ENCODE measurements at places on chromosomes 16 and 17.

DNA sequence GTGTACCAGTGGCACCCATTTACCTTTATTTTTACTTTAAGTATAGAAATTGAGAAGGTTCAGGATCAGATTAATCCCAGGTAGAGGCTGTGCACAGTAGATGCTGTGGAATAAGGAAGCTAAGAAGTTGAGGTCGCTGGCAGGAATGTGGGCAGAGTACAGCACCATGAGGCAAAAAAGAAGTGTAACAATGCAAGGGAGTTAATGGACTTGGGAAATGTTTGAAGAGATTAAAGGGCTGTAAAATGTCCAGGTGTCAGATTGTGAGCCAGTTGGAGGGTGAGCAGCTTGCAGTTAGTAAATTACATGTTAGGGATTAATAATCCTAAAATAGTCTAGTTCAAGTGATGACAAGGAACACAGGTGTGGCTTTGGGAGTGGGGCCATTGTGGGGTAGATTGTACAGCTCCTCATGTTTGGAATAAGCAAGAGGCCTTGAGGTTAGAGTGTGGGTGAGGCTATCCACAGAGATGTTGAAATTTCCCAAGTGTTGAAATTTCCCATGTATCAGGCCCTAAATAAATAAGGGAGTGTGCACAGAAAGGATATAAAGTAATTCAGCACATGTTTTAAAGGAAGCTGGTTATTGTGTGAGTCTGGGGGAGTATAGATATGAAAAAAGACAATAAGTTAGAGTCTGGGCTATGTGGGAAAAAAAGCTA is 21.5 kb downstream of the TAT start:
- no peak for DNase-seq

DNA sequence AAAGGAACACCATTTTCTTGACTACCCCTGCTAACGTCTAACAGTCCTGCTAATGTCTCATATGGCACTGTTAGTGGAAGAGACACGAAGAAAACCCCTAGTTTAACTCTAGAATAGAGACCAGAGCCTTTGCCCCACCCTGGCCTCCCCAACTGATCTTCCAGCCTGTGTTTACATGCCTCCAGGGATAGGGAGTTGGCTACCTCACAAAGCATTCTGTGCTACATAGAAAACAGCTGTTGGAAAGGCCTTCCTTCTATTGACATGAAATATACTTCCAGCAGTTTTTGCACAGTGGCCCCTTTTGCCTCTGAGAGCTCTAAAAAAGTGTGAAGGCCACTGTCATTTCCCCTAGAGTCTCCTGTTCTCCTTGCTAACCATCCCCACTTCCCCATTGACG is 73.1 kb downstream of the ASIC2 start:
- no peak for DNase-seq

DNA sequence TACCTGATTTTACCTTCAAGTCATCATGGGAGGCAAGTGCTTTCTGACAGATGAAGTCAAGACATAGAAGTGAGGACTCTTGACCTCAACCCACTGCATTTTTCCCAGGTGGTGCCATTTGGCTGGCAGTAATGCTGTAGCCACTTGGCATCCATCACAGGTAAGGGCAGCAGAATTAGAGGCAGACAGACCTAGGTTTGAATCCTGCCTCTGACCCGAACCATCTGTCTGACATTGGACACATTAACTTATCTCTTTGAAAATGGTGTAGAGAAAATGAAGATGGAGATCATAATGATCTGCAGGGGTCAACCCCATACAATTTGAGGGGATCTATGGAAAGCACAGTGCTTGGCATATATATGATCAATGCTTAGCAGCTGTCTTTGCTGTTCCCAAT is 505.5 kb downstream of the NPIPA7 start:
- DNase-seq: no peak

DNA sequence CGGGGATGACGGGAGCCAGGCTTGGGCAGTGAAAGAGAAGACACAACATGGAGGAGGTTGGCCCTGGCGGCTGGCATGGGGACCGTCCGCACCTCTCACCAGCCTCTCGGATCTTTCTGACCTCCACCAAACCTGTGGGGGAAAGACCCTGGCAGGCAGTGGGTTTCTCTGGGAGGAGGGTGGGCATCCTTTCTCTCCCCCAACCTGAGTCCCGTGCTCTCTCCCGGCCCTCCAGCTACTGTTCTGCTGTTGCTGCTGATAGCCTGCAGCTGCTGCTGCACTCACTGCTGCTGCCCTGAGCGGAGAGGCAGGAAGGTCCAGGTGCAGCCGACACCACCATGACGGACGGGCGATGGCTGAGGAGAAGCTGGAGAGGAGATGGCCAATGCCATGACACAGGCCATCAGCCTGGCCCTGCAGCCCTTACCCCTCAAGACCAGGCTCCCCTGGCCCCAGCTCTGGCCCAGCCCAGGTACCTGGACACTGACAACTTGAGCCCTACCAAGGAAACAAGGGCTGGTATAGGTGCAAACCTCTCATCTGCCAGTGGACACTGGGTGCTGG is 7.4 kb downstream of the SMIM5 start:
- DNase-seq: no peak

DNA sequence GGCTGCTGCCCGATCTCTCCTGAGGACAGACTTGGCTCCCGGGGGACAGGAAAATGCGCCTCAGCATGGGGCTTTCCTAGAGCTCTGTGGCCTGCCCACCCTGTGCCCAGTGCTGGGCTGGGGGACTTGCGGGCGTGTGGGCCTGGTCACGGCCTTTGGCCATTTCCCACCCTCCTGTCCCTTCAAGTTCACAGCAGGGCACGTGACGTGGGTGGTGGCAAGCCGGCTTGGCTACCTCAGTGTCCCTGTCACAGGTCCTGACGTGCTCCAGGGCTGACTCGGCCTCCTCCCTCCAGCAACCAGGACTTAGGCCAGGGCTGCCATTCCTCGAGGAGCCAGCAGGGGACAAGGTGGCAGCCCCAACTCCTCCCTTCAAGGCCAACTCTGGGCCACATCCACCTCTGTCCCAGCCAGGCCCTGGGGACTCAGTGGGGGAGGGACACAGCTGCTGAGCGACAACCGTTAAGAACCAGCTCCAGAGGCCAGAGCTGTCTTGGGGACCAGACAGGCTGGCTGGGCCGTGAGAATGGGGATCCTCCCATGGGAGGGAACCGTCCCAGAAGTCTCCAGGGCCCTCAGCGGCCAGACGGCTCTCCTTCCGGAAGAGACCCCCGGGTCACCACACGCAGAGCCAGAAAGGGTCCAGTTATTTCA is 981 bp upstream of the UNC13D start:
- peak; percentile 65 for DNase-seq

DNA sequence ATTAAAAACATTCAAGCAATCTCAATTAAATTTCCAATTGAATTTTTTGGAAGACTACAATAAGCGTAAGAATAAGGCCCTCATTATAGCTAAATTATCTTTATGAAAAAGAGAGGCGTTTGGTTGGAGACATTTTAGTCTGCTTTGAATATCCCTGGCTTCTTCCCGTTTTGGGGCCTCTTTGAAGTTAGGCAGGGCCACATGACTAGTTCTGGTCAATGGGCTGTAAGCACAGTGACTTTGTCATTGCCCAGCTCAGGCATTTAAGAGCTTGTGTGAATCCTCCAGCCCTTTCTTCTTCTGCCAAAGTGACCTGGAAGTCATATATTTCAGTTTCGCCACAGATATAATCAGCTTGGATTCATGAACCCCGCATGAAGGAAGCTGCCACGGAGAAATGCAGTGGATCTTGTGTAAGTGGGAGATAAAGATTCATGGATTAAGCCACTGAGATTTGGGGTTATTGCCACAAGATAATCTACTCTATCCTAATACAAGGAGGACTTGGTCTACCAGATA is 21.7 kb upstream of the UBTF start:
- DNase-seq: no peak
